Activated naive CD8-positive, alpha-beta T cell treated with anti-CD3 and anti-CD28 coated beads for 36 hours (primary cell): ENCODE measurements at places on chromosomes 1 and 21. TPM values are rescaled to one million over a fixed set of nuclear protein-coding genes. Genes with fewer than 3 reads are reported as not detected.

DNA sequence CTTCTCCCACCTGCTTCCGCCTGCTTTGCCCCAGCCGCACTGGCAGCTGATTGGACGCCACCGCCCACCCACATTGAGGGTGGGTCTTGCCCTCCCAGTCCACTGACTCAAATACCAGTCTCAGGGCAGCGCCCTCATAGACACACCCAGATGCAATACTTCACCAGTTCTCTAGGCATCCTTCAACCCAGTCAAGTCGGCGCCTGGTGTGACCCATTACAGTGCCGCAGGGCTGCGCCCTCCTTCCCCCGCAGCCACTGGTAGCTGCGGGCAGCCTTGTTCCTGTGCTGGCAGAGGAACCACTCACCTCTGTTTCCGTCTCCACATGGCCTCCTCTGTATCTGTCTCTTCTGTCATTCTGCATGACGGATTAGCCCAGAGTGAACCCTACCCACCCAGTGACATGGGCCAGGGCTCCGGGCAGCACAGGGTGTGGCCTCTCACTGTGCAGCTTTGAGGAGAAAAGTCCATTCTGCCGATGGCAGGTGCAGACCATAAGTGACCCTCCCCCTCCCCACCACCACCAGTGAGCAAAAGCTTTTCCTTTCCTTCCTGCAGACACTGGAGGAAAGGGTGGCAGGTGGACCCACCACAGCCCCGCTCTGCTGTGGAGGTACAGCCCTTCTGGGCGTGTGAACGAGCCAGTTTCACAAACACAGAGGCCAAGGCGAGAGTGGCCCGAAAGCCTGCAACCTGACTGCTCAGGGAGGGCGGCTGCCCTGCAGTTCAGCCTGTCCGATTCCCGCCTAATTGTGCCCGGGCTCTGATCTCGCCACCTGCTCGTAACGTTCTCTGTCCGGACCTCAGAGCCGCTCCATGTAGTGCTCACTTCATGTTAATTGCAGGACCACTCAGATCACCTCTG is 57.1 kb downstream of the FAAP20 start:
- DNase-seq = no peak

DNA sequence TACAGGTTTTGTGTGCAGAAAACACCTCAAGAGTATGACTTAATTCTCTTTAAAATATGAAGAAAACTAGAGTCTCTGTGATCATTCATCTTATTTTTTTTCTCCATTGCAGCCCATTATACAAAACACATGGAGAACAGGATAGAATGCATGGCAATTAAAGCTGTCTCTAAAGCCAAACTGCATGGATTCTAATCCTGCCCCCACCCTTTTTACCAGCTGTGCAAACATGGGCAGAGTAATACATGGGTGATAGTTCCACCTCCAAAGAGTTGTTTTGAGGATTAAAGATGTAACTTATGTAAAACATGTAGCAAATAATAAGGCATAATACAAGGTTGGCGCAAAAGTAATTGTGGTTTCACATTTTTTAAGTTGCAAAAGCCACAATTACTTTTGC is 114.4 kb downstream of the CLEC20A start:
- no peak for DNase-seq

- no peak for DNase-seq
These were observed 196.0 kb upstream of the NCAM2 start for GRCh38 chr21:20802201-20802600.

DNA sequence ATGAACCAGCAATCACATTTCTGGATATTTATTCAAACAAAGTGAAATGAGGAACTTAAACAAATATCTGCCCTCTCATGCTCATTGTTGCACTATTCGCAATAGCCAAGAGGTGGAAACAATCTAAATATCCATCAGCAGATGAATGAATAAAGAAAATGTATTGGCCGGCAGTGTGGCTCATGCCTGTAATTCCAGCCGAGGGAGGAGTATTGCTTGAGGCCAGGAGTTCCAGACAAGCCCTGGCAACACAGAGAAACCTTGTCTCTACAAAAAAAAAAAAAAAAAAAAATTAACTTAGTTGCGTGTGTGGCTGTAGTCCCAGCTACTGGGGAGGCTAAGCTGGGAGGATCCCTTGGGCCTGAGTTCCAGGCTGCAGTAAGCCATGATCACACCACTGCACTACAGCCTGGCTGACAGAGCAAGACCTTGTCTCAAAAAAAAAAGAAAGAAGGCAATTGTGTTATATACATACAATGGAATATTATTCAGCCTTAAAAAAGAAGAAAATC is 191.4 kb downstream of the AKT3 start:
- DNase-seq = no peak

DNA sequence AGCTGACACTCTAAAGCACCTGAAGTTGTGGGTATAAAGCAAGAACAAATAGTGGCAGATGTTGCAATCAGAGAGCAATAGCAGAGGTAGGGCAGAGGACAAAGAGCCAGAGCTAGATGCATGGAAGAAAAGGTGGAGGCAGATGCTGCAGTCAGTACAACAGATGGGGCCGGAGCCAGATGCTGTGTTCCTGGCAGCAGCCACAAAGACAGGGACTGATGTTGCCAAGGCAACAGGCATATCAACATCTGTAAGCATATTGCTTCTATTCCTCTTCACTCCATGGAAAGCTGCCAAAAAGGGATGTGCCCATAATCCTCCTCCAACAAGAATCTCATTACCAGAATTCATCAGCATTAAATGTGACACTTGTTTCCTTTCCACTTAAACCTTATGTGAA is 108.0 kb downstream of the TNNI3K start:
- no peak for DNase-seq

DNA sequence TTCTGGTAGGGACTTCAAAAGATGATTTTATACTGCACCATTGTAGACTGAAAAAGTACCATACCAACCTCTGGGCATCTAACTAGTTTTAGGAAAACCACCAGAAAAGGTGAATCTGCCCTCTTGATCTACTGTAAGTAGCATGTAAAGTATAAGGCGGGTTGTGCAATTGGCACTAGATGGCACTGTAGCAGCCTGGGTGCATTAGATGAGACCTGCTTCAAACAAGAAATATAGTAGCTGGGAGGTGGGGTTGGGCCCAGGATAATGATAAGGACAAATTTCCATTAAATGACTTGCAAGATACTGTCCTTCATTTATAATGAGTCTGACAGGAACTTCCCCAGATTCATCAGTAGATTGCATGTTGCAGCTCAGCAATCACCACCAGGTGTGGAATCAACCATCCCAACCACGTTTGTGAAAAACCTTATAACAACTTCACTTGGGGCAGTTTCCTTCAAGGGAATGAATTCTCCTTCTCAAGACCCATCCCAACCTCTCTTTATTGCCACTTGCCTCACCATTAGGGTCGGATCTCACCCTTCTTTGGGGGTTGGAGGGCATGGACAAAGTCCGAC is 37.3 kb upstream of the IL10 start:
- no peak for DNase-seq

GRCh38 chr1:199152676-199153075 is 513.8 kb downstream of the PTPRC start:
- no peak for DNase-seq

- DNase-seq = no peak
These were observed 68.1 kb upstream of the ANGPTL1 start for GRCh38 chr1:178938959-178939317.

DNA sequence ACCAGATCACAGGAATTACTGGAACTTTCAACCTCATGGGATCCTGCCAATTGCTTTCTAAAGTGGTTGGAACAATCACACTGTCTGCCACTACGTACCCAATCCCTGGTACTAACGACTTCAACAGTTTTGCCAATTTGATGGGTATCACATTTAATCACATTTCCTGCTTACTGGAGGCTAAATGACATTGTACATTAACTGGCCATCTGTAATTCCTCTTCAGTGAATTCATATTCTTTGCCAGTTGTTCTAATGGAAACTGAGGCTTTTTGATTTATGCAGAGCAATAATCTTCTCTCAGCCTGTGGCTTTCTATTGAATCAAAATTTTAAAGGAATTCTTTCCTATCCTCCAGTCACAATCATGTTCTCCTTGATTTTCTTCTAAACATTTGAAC is 38.2 kb downstream of the LGALS8 start:
- no peak for DNase-seq

- DNase-seq = no peak
These were observed 11.2 kb upstream of the SNAPIN start for GRCh38 chr1:153647346-153647714.

DNA sequence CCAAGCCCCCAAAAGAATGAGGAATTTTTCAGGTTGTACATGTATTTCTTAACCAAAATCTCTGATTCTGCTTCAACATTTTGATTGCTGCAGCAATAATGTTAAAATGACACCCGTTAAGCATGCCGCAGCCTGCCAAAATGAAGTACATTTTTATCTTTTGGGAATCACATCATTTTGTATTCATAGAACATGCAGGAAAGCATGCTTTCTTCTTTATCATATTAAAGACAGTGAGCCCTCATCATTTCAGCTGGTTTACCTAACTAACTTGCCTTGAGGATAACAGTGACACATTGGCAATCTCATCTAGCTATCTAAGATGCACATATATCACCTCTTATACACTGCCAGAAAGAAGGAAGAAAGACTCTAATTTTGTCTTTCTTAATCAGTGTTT is 299.2 kb downstream of the LTN1 start:
- DNase-seq = no peak

- DNase-seq = no peak
These were observed 18.0 kb downstream of the NLRP3 start for GRCh38 chr1:247434005-247434404.

The G0S2 gene
- total RNA-seq = 13.1 TPM

The BTF3L4 gene
- 43.2 TPM for total RNA-seq

The ADGRL4 gene
- total RNA-seq = not detected
